Femur (tissue), 1 donor: ENCODE measurements at places on chromosomes 16 and 17.

DNA sequence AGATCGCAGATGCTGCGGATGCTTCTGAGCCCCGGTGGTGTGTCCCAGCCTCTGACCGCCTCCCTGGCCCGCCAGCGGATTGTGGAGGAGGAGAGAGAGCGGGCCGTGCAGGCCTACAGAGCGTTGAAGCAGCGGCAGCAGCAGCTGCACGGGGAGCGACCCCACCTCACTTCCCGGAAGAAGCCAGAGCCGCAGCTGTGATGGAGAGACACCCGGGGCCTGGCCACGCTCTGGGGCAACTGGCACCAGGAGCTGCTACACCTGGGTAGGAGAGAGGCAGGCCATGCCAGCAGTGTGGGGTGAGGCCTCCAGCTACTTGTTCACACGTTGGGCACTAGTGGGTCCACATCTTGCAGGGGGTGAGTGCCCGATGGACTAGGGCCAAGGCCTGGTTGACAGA is 6.0 kb downstream of the CCDC137 start:
- no peak for DNase-seq

GRCh38 chr16:10517868-10518267 is 62.5 kb downstream of the EMP2 start:
- DNase-seq, result no peak

DNA sequence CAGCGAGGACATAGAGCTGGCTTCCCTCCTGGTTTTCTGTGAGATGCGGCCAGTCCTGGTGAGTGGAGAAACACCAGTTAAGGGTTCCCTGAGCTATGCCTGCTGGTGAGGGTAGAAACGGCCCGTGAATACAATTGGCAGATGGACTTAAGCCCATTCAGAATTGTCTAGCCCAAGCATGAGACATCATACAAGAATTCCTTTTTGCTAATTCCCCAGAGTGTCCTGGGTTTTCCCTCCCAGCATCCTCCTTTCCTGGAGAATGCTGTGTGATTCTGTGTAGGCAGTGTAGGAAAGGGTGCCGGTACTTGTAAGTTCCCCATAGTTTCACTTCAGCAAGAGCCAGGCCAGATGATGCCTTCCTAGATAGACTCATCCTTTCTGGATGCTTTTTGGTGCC is 65.1 kb downstream of the SDR42E1 start:
- DNase-seq, result no peak

GRCh38 chr17:66383333-66383732 is 80.9 kb downstream of the PRKCA start:
- DNase-seq, result no peak

DNA sequence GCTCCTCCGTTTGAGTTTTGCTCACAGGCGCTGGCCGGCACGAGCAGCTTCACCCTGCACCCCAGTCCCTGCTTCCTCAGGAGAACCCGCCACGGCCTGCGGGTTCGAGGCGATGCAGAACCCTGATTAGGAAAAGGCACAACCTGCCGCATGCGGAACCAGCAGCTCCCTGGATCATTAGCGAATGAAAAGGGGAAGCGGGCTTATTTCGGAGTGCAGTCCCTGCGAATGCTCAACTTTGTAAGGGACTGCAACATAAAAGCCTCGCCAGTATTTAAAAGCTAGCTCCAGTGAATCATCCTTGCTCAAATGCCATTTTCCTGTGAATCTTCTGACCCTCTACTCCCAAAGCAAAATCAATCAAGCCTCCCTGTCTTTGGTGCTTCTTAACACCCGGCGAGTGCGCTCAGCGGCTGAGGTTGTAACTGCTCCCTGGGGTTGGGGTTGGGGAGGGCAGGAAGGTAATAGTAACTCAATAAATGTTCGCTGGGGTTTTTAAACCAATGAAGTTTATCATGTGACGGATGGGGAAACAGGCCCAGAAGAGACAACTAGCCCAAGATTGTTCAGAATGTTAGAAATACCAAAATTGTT is 678 bp upstream of the AKAP10 start:
- DNase-seq, result no peak
